K562 (cell line): ENCODE measurements at places on chromosomes 2 and 18. TPM values are rescaled to one million over a fixed set of nuclear protein-coding genes. Genes with fewer than 3 reads are reported as not detected.
A peak's percentile ranks its signal among the peaks of the same experiment; 100 is the strongest.

DNA sequence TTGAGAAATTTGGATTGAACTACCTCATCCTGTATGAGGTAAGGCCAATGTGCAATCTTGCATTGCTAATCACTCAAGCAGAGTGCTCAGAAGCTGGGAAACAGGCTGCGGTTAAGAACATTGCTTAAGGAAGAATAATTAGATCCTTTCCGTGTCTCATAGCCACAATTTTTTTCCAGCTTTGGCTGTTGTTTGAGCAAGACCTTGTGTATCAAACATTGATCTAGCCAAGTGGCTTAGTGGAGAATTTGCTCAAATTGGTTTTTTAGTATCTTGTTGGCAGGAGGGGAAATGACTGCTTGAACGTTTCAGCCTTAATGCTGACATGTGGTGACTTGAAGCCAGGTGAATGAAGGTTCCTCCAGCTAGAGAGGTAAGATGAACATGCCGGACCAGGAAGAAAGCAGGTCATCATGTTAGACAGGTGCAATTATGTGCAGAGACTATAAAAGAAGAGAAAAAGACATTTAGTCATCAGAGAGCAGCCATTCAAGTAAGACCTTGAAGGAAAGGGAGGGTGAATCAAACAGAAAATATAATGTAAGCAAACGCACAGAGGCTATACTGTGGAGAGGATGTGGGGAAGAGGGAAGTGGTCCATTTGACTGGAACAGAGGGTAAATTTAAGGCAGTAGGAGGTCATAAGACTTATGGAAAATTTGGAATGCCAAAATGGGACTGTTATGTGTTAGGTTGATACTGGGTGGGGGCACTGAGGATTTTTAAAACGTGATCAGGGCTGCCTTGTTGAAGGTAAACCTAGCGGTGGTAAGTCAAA is 98.9 kb upstream of the CYP1B1 start:
- no peak for DNase-seq

DNA sequence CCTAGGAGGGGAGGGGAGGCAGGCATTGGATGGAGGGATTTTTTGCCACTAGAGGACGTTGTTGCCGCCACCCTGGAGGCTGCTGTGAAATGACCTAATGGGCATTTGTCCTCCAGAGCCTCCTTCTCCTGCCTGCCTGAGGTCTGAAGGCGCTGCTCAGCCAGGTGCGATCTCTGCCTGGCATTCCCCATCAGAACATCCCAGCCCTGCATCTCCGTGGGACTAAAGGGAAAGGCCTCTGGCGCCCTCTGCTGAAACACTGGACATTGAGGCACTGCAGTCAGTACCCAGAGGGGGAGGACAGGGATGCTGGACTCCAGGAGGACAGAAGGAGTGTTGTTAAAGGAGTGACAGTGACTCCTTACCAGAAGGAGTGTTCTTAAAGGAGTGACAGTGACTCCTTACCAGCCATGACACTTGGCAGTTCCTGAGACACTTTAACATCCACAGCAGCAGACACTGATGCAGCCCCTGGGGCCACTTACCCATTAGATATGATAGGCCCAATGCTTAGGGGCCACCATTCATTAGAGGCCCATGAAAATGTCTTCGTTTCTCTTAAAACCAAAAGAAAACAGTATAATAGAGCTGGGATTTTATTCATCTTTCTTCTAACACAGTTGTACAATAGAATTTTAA is 17.0 kb downstream of the THNSL2 start:
- DNase-seq, result peak; percentile 68

DNA sequence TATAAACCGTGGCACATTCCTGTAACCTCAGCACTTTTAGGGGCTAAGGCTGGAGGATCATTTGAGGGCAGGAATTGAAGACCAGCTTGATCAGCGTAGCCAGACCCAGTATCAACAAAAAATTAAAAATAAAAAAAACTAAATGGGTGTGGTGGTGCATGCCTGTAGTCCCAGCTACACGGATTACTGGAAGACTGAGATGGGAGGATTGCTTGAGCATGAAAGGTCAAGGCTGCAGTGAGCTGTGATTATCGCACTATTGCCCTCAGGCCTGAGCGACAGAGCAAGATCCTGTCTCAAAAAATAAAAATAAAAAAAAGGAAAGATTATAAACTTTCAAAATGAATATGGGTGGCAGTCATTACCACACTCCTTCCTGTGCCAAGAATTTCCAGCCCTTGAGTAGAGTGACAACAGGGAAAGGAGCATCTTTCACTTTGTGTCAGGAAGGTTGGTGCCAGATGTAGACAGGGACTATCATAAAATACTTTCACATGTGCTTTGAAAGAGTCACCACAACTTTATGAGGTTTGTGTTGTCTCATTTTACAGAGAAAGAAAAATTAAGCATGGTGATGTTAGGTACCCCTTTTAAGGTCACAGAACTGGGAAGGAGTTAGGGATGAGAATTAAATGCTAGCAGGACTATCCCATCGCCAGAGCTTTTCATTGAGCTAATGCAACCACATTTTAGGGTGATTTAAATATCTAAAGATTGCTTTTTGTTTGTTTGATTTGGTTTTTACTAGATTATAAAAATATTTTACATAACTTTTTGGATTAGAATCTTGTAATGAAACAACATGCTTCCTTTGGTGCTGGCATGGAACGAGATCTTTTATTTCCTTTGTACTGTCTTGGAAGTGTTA is 1617.4 kb upstream of the ACVR2A start:
- DNase-seq, result no peak

DNA sequence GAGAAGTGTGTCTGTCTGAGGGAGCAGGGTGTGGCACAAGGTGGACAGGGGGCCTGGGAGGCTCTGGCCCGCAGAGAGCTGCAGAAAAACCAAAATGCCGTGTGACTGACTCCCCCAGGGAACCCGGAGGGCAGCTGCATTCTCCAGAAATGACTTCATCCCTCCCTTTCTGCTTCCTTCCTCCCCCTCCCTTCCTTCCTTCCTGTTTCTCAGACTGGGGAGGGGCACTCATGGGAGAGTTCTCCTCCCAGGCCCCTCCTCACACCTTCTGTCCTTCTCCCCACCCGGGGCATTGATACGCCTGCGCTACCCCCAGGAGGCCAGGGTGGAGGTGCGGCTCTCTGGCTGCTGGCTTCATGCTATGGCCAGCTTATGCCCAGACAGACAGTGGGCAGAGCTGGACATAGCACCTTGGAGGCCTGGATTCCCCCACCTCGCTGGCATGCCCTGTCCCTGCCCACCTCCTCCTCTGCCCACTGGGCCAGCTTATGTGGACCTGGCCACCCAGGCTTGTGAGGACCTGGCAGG is 8.2 kb upstream of the GPR17 start:
- peak; percentile 55 for DNase-seq

DNA sequence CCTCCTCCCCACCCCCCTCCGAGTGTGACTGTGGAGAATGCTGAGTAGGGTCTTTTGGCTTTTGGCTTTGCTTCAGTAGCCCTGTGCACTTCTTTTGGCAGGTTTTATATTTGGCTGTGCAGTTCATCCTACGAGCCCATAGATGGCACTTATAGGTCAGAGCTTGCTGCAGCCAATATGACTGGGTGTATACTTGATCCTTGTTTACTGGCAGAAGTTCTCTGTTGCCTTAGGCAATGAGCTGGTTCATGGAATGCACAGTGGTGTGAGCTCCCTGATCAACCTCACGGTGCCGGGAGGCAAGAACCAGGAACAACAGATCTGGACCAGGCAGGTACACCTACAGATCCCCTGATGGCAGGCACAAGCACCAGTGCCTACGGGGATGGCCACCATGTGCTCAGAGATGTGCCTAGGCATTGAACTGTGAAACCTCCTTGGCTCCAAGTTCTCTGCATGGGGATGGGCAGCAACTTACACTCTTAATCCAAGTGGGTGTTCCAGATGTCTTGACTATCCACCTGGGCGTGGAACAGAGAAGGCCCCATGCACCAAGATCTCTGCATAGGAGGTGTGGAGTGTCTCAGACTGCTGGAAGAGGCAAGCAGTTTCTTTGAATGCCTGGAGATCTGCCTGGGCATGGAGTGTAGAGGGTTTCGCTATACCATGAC is 190.4 kb downstream of the KIAA1328 start:
- DNase-seq, result no peak

- DNase-seq, result no peak
These were observed 184.4 kb downstream of the RTP5 start for GRCh38 chr2:242053921-242054320.

- DNase-seq, result no peak
These were observed 600.2 kb downstream of the NYAP2 start for GRCh38 chr2:225999692-226000091.

GRCh38 chr2:19894134-19894792 is 7.5 kb downstream of the TTC32 start:
- no peak for DNase-seq

DNA sequence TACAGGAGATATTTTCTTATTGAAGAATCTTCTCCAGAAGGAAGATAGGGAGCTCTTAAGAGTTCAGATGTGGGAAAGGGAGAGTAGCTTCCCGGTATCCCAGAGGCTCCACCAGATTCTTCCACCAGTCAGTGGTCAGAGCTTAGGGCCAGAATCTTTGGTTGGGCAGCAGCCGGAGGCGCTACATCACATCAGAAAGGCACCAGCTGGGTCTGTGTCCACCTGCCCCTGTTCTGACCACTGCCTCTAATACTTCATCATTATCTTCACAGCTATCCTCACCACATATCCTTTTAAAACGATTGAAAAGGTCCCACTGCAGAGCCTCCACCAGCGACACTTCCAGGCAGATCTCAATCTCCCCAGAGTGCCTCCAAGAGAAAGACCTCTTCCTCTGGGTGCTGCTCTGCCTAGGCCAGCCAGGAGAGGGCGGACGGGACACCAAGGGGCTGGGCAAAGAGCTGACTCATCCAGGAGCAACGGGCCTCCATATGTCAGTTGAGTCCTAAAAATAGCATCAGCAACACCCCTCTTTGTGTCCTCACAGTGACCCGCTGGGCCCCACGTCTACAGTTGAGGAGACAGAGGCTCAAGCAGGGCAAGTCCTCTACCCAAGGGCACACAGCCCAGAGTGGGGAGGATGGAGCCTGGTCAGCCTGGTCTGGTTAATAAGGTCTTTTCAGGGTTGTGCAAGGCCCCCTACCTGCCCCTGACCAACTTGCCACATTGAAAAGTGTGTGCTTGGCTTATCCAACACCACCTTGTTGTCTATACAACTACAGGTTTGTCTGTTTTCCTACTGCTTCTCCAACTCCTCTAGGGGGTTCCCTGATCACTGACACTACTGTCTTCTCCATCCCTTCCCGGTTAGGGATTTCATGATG is 81.2 kb downstream of the ADD2 start:
- peak; percentile 94 for DNase-seq

DNA sequence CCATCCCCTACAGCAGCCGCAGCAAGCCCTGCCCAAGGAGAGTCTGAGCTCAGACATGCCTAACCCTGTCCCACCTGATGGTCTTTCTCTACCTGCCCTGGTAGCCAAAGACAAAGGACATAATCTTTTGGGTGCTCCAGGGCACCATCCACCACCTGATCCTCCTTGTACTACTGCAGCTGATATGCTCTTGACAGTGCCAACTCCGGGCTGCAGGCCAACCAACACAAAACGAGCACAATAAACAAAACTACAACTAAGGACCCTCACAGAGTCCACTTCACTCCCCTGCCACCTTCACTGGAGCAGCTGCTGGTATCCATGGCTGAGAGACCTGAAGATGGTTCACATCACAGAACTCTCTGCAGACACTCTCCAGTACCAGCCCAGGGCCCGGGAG is 106.3 kb downstream of the GRB14 start:
- DNase-seq, result no peak

- no peak for DNase-seq
These were observed 91.9 kb downstream of the CTNNA2 start for GRCh38 chr2:79604748-79605147.

- no peak for DNase-seq
These were observed 275.6 kb upstream of the CXCR4 start for GRCh38 chr2:136393514-136393913.

DNA sequence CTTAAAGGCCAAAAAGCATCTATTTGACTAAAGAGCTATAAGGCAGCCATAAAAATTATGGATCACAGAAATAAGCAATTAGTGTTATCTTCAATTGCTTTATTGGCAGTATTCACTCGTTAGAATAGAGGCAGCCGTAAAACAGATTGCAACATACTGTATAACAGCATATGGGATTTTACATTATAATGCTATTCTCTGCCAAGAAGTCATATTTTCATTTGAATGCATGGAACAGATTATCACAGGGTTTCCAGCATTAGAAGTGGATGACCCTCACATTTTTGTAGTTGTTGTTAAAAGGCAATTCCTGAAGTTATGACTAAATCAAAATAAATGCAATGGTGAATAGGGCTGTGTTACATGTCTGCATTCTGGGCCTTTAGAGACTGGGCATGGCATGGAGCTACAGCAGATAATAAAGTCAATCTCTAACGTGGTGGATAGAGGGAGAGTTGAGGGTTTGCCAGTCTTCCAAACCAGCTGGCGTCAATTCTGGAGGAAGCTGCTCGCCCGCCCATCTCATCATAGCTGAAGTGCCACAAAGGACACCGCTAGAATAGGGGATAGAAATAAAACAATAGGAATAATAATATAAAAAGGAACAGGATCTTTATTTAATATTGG is 155.4 kb upstream of the VRK2 start:
- no peak for DNase-seq

GRCh38 chr18:23438608-23439366 is 14.3 kb upstream of the RIOK3 start:
- DNase-seq, result no peak

DNA sequence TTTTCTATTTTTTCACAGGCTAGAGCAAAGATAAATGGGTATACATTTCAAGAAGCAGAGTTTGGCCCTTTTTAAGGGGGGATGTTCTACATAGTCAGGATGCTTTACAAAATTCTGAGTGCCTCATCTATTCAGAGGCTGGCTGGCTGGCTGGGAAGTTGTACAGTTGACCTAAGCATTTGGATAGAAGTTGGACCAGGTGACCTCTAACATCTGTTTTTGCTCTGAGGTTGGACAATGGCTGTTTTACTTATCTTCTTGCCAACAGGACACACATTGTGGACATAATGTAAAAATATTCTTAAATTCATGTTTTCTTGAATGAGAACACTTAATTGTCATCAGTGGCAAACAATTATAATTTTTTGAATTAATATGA is 205.4 kb downstream of the PTPRM start:
- DNase-seq, result no peak

- DNase-seq, result no peak
These were observed 27.6 kb downstream of the GALNT3 start for GRCh38 chr2:165766326-165766927.

GRCh38 chr2:246489-247144 is 17.2 kb downstream of the SH3YL1 start:
- DNase-seq, result peak; percentile 25

DNA sequence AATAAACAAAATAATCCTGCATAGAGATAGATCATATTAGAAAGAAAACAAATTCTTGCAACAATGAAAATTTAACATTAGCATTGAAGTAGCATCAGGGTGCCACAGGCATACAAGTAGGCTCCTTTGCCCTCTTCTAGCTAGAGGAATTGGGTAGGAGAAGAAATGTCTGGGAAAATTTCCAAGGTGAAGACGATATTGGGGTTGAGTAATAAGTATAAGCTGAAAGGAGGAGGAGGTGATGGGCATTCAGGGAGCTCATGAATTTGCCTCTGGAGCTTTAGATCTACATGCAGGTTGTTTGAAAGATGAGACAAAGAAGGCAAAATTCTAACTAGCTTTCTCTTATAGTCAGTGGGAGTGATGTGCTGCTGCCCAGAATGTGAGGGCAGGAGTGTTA is 504.9 kb downstream of the CCDC85A start:
- DNase-seq, result no peak

Gene ATAD2B
- total RNA-seq, result 18.5 and 18.8 TPM in 2 replicates

Gene DNAJC5G
- not detected in 2 replicates for total RNA-seq

Gene CDH19
- total RNA-seq, result not detected in 2 replicates

Gene ARHGEF4
- not detected in 2 replicates for total RNA-seq

Gene COL4A4
- total RNA-seq, result 0.07 TPM in 1 of 2 replicates, not detected in the other

Gene BMP10
- total RNA-seq, result 0.89 and 0.91 TPM in 2 replicates
